ENCODE measurements at places on chromosomes 16 and 17. TPM values are rescaled to one million over a fixed set of nuclear protein-coding genes. Genes with fewer than 3 reads are reported as not detected.

DNA sequence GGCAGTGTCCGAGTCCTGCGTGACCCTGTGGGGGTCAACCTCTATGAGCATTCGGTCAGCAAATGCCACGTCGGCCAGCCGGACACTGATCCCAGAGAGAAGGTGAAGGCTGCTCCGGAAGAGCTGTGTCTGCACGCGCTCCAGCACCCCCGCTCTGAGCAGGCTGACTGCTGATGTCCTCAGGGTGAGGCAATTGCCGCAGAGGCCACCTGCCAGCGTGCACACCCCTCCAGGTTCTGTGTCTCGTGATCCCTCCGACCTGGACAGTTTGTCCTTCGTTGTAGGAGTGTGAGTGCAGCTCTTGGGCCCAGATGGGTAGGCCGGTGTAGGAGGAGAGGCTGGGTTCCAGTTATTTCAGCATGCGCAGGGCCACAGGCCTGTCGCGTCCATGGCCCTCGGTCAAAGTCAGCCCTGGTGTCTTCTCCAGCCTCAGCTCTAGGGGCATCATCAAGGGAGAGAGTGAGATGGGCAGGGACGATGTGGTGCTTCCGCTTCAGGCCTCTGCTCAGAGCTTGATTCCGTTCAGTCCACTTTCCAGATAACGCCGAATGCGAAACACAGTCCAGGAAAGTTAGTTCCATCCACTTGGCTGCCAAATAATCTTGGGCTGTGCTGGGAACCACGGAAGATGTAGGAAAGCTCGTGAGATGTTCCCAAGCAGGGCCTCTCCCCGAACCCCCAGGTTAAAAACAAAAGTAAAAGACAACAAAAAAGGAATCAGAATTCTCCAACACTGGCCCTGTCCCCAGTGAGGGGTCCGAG is 15.1 kb upstream of the NCBP3 start:
- H3K4me1 ChIP-seq, result no peaks in the 10 kb centered on the region
- H3K36me3 ChIP-seq, result peaks cover 2% of the 10 kb centered on the region
- no peak overlapping the region for H3K27ac ChIP-seq
- H3K4me3 ChIP-seq, result no peak overlapping the region

- H3K4me1 ChIP-seq, result peaks cover 16% of the 10 kb centered on the region
- no peaks in the 10 kb centered on the region for H3K27me3 ChIP-seq
- H3K27ac ChIP-seq, result no peak overlapping the region
- H3K36me3 ChIP-seq, result no peaks in the 10 kb centered on the region
These were observed 1.7 kb downstream of the ANKRD40CL start for GRCh38 chr17:50765454-50766221.

GRCh38 chr16:6200271-6200670 is 1102.7 kb upstream of the EEF2KMT start:
- H3K27me3 ChIP-seq, result peaks cover 3% of the 10 kb centered on the region
- no peaks in the 10 kb centered on the region for H3K36me3 ChIP-seq
- no peak overlapping the region for H3K27ac ChIP-seq

- H3K27me3 ChIP-seq, result no peaks in the 10 kb centered on the region
- H3K4me3 ChIP-seq, result no peak overlapping the region
- no peak overlapping the region for H3K27ac ChIP-seq
- DNase-seq, result no peak
- H3K36me3 ChIP-seq, result peaks cover 5% of the 10 kb centered on the region
These were observed 113.5 kb downstream of the USP22 start for GRCh38 chr17:20929334-20929733.

DNA sequence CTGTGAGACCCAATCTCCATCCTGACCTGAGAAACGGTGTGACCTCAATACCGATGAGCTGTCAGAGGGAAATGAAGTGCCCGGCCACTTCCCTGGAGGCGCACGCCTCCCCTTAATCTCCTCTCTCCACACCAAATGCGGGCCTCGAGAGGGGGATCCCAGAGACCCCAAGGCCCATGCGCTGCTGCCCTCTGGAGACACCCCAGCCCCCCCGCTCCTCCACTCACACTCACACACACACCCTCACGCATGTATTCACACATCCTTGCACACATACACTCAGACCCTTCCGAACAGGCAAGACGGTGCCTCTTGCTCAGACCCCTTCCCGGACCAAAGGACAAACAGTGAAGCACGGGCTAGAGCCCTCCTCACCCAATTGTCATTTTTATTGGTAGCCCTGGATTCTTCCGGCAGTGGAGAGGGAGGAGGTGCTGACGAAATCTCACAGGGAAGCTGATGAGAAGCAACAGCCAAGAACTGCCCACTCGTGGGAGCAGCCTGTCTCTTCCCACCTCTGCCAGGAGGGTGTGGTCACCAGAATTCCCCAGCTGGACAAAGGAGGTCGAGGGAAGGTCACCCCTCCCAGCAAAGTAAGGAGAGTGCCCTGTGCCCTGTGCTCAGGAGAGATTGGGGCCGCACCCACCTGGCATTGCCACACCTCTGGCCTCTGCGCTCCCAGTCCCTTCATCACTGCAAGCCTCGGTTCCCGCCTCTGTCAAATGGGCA is 136.0 kb upstream of the TNRC6C start:
- peaks cover 26% of the 10 kb centered on the region for H3K27me3 ChIP-seq
- H3K4me3 ChIP-seq, result no peak overlapping the region
- H3K4me1 ChIP-seq, result no peaks in the 10 kb centered on the region
- no peaks in the 10 kb centered on the region for H3K36me3 ChIP-seq

Gene MMP25
- 0.13 TPM for total RNA-seq

Gene SYT17
- total RNA-seq, result 6.6 TPM

- H3K27ac ChIP-seq, result no peak overlapping the region
- H3K4me1 ChIP-seq, result peaks cover 15% of the 10 kb centered on the region
- no peak overlapping the region for H3K4me3 ChIP-seq
These were observed 24.8 kb downstream of the HS3ST3A1 start for GRCh38 chr17:13576661-13577526.

DNA sequence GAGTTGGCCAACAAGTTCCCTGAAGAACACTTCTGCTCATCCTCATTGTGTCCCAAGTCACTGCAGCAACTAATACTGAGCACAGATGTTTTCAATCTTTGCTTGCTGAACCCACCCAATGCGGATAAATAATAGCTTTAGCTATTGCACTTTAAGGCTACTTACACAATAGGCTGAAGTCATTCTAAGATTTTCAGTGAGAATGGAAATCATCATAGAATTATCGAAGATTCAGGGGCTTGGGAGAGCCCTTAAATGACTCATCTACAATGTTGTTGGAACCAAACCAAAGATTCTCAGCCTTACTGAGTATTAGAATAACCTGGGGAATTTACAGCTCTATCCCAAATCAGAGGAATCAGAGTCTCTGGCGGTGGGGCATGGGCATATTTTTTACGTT is 51.2 kb downstream of the SYCE1L start:
- no peaks in the 10 kb centered on the region for H3K4me1 ChIP-seq
- peaks cover 3% of the 10 kb centered on the region for H3K27me3 ChIP-seq
- no peak for DNase-seq
- H3K36me3 ChIP-seq, result no peaks in the 10 kb centered on the region

DNA sequence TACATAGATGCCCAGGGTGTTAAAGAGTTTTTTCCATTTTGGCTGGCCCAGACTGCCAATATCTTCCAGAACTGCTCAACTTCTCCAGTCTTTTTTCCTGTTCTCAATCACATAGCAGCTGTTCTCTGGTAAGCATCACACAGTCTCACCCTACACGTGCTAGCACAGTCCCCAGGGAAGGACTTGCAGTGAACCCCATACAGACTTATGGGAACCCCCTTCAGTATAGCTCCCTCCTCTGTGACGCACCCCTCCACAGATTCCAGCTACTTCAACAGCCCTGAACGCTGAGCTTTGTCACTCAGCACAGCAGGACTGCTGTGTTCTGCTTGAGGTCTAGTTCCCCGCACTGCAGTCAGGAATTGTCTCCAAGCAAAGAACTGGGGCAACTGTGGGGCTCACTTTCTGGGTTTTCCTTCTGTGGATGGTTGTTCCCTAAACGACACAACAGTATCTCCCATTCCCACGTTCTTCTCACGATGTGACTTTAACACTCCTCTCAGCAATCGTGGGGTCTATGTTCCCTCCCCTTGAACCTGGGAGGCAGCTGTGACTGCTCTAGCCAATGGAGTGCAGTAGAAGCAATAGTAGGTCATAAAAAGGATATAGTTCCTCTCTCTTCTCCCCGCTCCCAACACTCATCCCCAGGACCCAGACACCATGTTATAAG is 3.6 kb downstream of the MMP28 start:
- DNase-seq, result no peak
- H3K27ac ChIP-seq, result no peak overlapping the region
- no peaks in the 10 kb centered on the region for H3K36me3 ChIP-seq
- H3K4me1 ChIP-seq, result peaks cover 5% of the 10 kb centered on the region

DNA sequence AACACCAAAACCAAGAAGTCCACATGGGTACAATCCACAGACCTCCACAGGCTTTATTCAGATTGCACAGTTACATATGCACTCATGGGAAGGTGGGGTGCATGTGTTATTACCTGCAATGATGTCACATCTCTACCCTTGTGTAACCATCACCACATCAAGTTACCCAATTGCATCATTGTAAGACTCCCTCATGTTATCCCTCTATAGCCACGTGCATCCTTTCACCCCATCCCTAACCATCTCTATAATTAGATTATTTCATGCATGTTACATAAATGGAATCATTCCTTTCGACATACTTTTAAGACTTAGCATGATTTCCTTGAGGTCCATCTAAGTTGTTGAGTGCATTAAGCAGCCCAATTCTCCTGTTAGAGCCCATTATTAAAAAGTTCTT is 408.2 kb upstream of the C16orf82 start:
- peaks cover 22% of the 10 kb centered on the region for H3K27me3 ChIP-seq
- H3K4me3 ChIP-seq, result no peak overlapping the region
- no peaks in the 10 kb centered on the region for H3K36me3 ChIP-seq
- no peak for DNase-seq
- no peak overlapping the region for H3K27ac ChIP-seq
- peaks cover 8% of the 10 kb centered on the region for H3K4me1 ChIP-seq

Gene GLG1
- 173 TPM for total RNA-seq

DNA sequence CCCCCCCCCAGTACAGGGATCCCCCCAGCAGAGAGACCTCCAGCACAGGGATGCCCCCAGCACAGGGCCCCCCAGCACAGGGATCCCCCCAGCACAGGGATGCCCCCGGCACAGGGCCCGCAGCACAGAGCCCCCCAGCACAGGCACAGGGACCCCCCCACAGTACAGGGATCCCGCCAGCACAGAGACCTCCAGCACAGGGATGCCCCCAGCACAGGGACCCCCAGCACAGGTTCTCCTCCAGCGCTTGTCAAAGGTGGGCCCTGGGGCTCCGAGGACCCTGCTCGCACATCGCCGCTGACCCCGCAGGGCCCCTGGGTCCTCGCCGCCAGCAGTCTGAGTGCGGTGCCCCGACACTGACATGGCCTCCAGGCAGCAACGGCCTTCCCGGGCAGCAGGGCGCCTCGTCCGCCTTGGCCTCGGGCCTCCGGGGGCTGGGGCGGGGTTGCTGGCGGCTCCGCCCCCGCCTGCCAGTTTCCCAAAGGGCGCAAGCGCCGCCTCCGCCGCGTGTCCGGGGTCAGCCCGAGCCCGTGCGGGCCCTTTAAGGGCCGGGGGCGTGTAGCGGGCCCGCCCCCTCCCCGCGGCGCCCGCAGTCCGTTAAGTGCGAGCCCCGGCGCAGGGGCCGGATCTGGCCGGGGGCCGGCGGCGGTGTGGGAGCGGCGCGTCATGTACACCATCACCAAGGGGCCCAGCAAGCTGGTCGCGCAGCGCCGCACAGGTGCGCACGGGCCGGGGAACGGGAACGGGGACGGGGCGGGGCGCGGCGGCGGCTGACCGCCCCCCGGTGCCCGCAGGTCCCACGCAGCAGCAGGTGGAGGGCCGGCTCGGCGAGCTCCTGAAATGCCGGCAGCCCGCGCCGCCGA is at the start of gene MCRIP2:
MCRIP2 (plus strand) TSS at position 503 of the 863 bp plus-strand sequence; CDS start at position 667, 164 bp downstream.
- peak within 1 kb of the TSS; percentile 68 for H3K4me3 ChIP-seq
- H3K36me3 ChIP-seq, result peaks cover 4% of the 10 kb centered on the region
- H3K27ac ChIP-seq, result no peak within 1 kb of the TSS
- peaks cover 9% of the 10 kb centered on the region for H3K4me1 ChIP-seq

DNA sequence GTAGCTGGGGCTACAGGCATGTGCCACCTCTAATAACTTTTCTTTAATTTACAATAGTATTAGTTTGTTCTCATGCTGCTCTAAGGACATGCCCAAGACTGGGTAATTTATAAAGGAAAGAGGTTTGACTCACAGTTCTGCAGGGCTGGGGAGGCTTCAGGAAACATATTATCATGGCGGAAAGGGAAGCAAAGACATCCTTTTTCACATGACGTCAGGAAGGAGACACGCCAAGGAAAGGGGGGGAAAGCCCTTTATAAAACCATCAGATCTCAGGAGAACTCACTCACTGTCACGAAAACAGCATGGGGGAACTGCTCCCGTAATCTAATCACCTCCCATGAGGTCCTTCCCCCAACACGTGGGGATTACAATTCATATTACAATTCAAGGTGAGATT is 18.3 kb downstream of the IL4R start:
- H3K4me3 ChIP-seq, result no peak overlapping the region
- no peak for DNase-seq
- H3K36me3 ChIP-seq, result peaks cover 3% of the 10 kb centered on the region
- H3K27me3 ChIP-seq, result no peaks in the 10 kb centered on the region

Gene MYL11
- total RNA-seq, result 3.5 TPM

Gene NME1
- total RNA-seq, result 106 TPM

GRCh38 chr16:51527349-51527748 is 376.3 kb upstream of the SALL1 start:
- H3K36me3 ChIP-seq, result no peaks in the 10 kb centered on the region
- peaks cover 20% of the 10 kb centered on the region for H3K4me1 ChIP-seq
- peak overlapping the region; percentile 84 for H3K27ac ChIP-seq
- DNase-seq, result no peak
- H3K27me3 ChIP-seq, result peaks cover 14% of the 10 kb centered on the region

GRCh38 chr17:2687074-2687418 is 24.5 kb downstream of the CLUH start:
- no peak for DNase-seq
- no peak overlapping the region for H3K4me3 ChIP-seq
- peaks cover 26% of the 10 kb centered on the region for H3K4me1 ChIP-seq
- H3K27me3 ChIP-seq, result no peaks in the 10 kb centered on the region

DNA sequence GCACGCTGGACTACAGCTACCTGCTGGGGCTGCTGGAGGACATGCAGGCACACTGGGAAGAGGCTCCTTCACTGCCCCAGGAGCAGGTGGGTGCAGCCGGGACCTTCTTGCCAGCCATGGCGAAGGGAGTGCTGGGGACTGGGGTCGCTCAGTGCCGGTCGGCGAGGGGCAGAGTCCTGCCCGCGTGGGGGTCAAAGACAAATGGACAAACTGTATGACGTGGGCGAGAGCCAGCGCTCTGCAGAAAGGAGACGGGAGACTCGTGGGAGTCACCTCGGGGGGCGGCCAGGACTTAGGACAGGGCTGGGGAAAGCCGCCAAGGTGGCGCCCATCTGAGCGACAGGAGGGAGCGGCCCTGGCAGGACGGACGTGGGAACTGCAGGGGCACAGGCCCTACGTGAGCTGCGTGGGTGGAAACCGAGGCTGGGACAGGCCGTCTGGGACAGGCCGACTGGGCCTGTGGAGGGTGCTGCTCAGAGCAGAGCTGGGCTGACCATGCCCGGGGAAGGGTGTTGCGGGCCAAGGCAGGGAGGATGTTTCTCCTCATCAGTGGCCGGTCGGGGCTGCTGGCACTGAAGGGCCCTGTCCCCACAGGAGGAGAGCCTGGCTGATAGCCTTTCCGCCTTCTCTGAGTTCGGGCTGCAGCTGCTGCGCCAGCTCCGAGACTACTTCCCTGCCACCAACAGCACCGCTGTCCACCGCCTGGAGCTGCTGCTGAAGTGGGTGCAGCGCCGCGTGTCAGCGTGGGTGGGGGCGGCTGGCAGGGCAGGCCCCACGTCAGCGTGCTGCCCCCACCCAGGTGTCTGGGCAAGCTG is 8.0 kb downstream of the TSR3 start:
- H3K4me3 ChIP-seq, result peak overlapping the region; percentile 70
- peak overlapping the region; percentile 67 for H3K27ac ChIP-seq
